Activated T-cell treated with anti-CD3 and anti-CD28 coated beads, Interleukin-2, amount 50 U/mL, for 48 hours (primary cell): ENCODE measurements at places on chromosomes 2 and 18.
A peak's percentile ranks its signal among the peaks of the same experiment; 100 is the strongest.

- DNase-seq = no peak
Measured at GRCh38 chr2:229282758-229283546, 11.9 kb upstream of the PID1 start.

- peak; percentile 74 for DNase-seq
Measured at GRCh38 chr2:28393114-28393836, 617 bp downstream of the FOSL2 start.

DNA sequence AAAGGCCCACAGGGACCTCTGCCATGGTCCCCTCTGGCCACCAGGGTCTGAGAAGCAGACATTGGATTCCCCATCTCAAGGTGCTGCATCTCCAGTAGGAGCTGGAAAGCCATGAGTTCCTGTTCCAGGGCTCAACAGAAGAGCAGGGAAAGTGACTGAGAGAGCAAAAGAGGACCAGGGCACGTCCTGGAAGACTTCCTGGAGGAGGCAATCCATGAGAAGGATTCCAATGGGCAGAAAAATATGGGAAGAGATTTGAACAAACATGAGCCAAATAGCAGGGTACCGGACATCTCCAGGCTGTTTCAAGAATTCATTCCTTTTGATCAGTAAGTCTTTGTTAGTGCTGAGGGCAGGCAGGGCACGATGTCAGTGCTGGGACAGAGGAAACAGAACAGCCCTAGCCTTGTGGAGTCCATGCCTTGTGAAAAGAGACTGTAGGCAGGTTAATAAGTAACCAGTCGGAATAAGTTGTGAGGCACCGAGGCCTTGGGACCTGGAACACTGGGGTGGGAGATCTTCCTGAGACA, 72.8 kb upstream of the TWIST2 start:
- no peak for DNase-seq

- DNase-seq = no peak
Measured at GRCh38 chr2:134583997-134584520, 134.7 kb downstream of the TMEM163 start.

DNA sequence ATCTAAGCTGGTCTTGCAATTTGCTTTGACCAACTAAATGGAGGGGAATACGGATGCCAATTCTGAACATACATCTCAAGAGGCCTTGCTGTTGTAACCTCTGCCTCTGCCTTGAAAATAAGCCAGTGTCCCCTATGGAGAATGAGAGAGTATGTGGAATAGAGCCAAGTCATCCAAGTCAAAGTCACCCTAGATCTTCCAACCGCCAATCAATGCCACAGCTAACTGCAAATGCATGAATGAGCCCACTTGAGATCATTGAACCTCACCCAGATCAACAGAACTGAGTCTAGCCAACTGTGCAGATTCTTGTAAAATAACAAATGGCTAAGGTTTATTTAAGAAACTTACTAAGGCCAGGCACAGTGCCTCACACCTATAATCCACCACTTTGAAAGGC, 139.8 kb upstream of the TANK start:
- DNase-seq = no peak

GRCh38 chr2:53785366-53785765, 1.4 kb downstream of the ASB3 start:
- no peak for DNase-seq

DNA sequence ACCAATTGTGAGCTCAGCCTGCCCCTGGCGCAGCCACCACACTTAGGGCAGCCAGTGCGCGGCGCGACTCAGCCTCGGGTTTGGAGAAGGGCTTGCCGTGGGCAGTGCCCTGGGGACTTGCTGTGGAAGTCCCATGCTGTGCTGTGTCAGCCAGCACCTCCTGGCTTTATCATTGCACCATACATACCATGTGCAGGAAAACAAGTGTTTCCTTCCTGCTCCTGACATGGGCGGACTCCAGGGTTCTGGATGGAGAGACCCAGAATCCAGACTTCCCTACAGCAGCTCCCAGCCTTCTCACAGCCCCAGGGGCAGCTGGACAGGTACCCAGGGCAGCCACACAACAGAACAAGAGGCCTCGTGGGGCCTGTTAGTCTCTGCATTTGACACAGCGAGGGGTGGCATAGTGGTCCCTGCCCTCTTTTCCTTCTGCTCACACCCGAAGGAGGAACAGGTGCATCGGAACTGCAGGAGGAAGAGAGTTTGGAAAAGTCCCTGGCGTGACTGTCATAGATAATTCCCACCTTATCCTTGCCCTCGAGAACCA, 54.2 kb downstream of the SDC1 start:
- no peak for DNase-seq
